ENCODE measurements at places on chromosomes 6 and 20.

DNA sequence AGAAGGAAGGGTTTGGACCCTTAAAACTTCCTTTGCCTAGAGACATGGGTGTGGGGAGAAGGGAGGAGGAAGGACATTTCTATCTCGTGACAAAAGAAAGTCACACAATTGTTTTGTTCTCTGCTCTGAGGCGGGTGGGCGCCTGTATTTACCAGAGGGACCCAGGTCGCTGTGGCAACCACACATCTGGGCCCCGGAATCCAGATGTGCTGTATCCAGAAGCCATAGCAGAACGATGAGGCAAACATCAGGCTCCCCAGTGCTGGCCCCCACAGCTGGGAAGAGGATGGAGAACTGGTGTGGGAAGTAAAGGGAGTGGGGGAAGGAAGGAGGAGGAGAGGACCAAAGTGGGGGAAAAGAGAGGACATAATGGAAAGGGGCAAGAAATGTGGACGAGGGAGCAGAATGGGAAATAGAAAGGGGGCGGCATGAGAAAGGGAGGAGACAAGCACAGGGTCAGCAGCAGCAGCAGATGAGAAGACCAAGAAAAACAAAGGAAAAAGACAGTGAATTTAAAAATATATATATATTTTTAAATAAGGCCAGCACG lies 3.4 kb upstream of the TNXB start:
- DNase-seq, result peak; percentile 34

- no peak for DNase-seq
Observed at GRCh38 chr6:2656460-2657079, 94.2 kb downstream of the MYLK4 start.

GRCh38 chr20:10576411-10577090 lies 97.2 kb downstream of the JAG1 start:
- DNase-seq, result peak; percentile 44

GRCh38 chr20:50744143-50744792 lies 12.9 kb downstream of the PARD6B start:
- DNase-seq, result peak; percentile 90

GRCh38 chr20:37343212-37343993 lies 2.5 kb upstream of the SRC start:
- DNase-seq, result no peak

GRCh38 chr6:43240950-43241349 lies 2.3 kb upstream of the TTBK1 start:
- DNase-seq, result no peak
